A549 treated with DMSO at 1 μM for 4 hours (cell line): ENCODE measurements at places on chromosomes 1 and 21. TPM values are rescaled to one million over a fixed set of nuclear protein-coding genes. Genes with fewer than 3 reads are reported as not detected.

The FALEC gene
- 0.17 to 0.33 TPM in 2 of 5 replicates, not detected in the others for total RNA-seq

The IFNLR1 gene
- total RNA-seq: 1.0 to 1.5 TPM (median 1.4 TPM) in 5 replicates

The USH2A gene
- not detected in 5 replicates for total RNA-seq

The ANGPTL7 gene
- total RNA-seq: not detected in 5 replicates

The ZSWIM5 gene
- total RNA-seq: 0.40 to 0.66 TPM (median 0.55 TPM) in 5 replicates
